Fibroblast of skin of left biceps (primary cell): ENCODE measurements at places on chromosomes 4 and X.

DNA sequence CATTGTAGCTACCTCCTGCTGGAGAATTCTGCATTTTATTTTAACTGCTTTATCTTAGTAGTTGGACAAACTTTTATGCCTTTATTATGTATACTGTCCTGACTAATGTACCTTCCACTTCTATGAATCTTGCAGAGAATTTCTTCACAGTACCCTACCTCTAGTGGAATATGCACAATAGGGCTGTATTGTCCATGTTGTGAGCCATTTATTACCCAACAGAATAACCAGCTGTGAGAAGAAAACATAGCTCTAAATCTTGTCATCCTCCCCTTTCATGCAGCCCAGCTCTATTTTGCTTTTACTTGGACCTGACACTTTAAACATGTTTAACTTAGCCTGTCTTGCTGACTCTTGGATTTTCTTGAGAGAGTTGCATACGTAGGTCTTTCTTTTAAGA, 56.2 kb downstream of the MCUB start:
- no peak for DNase-seq

GRCh38 chrX:132204629-132205028, 14.6 kb downstream of the RAP2C start:
- no peak for DNase-seq

GRCh38 chr4:181538431-181538830, 704.8 kb upstream of the TENM3 start:
- no peak for DNase-seq

GRCh38 chr4:182576601-182577289, 333.5 kb downstream of the TENM3 start:
- no peak for DNase-seq

DNA sequence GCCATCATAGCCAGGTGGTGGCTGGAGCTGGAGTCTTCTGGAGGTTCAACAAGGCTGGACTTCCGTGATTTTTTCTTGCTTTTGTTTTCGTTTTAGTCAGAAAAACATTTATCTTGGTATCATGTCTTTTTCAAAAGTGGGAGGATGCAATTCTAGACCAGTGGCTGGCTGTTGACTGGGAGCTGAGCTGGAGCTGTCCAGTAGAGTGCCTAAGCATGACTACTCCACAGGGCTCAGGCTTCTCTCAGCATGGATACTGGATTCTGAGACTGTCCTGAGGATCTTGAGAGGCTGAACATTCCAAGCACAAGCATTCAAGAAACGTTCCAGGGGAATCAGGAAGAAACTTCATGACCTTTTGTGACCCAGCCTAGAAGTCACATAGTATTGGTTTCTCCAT, 598.1 kb downstream of the MID1IP1 start:
- DNase-seq = no peak

DNA sequence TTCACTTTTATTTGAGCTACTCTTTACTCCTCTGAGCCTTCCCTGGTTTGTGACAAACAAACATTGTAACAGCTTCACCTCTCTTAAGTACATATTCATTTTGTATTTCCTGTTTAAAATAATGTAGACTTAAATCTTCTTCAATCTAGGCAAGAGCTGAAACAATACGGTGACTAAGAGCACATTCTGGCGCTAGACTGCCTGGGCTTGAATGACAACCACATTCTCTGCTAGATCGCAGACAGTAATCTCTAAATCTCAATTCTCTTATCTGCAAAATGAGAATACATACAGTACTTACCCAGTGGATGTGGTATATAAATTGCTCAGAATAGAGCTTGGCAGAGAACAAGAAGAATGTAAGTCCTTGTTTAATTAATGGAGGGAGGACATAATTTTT, 144.8 kb downstream of the ARAP2 start:
- DNase-seq = no peak

DNA sequence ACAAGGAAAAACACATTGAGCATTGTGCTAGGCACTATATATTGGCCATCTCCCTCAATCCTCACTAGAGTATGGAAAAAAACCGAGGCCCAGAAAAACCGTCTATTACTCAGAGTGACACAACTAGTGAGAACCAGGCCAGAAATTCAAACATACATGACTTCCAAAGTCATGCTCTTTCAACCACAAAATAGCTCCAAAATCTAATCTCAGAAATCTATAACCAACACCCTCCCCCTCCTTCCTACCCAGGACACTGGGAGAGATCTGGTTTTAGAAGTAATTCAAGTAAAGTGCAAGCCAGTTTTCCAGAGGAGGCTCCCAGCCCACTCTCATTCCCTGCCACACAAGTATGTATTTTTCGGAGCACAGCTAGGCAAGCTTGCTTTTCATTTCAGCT, 7.6 kb downstream of the HS3ST1 start:
- DNase-seq = no peak

GRCh38 chr4:38989487-38989886, 42.7 kb downstream of the TMEM156 start:
- no peak for DNase-seq

- DNase-seq = no peak
These were observed 77.9 kb downstream of the LUZP4 start for GRCh38 chrX:115367455-115367854.

- no peak for DNase-seq
These were observed 3.1 kb upstream of the HS6ST2 start for GRCh38 chrX:132961511-132961910.

DNA sequence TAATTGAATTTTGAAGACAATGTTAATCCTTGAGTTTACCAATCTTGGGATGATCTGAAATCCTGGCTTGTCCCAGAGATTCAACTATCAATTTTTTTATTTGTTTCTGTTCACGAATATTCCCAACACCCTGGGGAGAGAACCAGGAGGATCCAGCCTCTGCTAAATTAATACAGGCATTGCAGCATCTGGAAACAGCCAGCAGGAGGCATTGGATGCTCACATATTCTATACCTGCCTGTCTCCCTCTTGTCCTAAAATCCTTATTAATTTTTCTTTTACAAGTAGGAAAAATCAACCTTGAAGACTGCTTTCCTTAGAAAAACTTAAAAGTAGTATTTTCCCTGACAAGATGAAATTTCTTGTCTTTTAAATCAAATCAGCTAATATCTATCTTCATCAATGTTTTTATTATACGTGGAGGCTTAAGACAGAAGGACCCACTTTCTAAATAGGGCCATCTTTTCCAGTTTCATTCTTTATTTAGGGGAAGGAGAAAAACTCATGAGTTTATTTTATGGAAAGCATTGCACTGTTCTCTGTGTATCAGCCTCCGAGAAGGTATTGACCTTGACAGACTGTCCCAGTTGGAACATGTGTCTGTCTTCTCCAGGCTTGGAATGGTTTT, 102.4 kb downstream of the CLNK start:
- no peak for DNase-seq

- DNase-seq = peak; percentile 74
These were observed 119.5 kb upstream of the SCML1 start for GRCh38 chrX:17617806-17618205.

DNA sequence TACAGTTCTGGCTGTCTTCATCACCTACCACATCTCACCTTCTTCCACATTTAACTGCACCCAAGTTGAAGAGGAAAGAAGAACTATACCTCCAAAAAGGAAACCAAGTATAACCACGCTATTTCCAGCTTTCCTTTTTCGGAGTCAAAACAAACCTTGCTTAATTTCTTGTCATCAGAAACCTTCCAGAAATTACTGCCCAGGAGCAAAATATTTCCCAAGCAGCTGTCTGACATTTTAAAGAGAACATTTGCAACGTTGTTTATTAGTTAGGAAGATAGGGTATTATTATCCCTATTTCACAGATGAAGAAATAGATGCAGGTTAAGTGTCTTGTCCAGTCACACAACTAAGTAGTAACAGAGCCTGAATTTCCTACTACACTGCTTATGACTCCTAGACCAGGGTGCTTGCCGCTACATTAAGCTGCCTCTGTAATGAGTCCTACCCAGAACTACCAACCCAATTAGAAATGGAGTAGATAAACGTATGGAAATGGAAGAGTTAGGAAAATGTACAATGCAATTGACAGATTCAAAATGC, 2.2 kb upstream of the ACSL4 start:
- DNase-seq = no peak

DNA sequence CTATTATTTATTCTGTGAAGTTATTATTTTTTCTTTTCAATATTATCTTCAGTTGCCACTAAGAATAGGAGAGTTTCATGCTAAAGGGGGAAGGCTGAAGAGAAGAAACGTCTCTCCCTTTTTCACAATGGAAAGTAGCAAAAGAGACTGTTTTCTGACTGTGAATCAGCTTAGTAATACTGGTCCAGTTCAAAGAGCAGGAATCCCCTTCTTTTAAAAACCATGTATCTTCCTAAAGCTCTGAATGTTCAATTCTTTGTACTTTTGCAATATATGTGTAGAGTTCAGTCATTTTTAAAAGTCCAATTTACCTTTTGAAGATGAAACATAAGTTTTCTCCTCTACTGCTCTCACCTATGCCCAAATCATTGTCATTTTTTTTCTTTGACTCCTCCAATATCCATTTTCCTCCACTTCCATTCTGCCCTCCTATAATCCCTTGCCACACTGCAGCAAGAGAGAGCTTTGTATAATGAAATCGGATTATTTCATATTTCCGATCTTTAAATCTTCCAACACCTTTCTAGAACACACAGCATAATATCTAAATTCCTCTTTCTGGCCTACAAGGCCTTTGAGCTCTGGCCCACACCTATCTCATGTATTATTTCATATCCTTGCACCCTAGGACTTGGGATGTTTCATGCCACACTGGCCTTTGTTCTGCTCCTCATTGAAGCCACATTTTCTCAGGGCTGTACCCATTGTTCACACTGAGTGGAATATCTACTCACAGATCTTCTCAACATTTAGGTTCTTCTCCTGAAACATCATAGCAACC, 195.3 kb downstream of the CAMK2D start:
- no peak for DNase-seq

GRCh38 chr4:183147983-183148382, 48.9 kb downstream of the WWC2 start:
- DNase-seq = no peak

DNA sequence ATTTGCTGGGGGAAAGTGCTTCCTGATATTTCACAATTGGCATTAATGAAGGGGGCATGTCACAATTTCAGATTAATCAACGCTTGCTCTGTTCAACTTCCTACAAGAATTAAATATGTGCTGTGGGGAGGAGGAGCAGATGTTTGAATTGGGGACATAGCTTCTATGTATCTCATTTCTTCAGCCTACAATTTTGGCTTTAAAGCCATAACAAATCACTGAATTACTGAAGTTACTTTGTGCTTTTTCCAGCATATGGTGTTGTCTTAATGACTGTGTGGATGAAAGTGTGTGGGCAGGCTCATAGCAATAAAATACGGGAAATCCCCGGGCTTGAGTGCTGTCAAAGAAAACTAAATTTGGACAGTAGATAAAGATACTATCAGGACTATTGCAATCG, 813 bp downstream of the TLR7 start:
- DNase-seq = no peak

DNA sequence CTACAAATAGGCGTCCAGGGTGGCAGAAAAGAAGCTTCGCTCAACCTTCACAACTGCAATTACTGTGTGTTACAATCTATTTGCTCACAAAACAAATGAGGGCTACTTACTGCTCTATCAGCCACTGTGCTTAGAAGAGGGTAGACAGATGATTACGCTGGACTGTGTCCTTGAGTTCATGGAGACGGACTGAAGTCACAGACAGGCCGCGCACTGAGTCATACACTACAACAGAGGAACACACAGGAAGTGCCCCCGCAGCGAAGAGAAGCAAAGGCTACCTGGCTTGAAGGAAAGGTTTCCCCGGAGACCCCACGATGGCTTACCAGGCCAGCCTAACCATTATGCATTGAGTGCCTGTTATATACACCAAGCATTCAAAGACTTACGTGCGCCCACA, 25.6 kb downstream of the FAT1 start:
- no peak for DNase-seq

DNA sequence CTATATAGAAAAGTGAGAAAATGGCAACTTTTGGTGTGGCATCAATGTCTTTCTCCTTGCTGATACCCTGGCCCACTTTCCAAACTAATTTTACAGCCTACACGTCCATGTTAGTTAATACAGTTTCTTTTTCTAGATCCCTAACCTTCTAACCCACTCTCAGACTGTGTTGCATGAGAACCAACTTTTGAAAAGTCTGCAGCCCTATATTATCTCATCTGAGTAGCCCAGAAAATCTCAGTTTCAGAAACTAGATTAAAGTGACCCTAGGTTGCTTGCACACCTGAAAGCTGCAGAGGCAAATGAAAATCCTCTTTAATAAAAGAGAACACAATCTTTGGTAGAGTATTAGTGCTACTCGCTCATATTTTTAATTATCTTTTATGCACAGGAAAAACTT, 371.6 kb upstream of the EMCN start:
- DNase-seq = no peak

DNA sequence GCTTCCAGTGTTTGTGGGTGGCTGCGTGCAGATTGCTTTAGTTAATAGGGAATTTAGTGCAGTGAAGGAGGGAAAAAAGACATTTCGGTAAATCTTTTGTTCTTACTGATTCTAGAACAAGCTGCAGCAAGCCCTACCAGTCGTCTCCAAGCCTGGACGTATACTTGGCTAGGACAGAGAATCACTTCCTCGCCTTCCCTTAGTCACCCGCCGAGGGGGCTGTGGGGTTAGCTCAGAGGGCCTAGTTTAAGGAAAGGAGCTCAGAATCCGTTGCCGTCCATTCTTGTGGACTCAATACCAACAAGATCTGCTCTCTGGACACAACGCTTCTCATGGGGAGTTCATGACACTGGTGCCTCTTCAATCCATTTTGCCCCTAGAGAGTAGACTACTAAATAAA, 36.3 kb upstream of the FAT1 start:
- no peak for DNase-seq

DNA sequence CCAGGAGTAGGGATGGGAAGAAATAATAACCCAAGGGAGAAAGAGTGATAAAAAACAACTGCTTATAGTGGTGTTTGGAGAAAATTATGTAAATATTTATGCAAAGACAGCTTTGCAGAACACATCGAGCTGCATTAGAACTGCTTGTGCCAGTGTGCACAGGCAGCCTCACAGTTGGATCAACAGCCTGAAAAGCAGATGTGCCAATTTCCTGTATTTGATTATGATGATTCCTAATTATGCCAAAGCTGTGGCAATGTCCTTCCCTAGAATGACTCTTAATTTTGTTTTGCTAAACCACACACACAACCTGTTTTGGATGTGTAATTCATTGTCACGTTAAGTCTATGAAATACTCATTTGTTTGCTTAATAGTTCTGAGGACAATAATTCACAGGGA, 30.6 kb upstream of the ANTXR2 start:
- no peak for DNase-seq

DNA sequence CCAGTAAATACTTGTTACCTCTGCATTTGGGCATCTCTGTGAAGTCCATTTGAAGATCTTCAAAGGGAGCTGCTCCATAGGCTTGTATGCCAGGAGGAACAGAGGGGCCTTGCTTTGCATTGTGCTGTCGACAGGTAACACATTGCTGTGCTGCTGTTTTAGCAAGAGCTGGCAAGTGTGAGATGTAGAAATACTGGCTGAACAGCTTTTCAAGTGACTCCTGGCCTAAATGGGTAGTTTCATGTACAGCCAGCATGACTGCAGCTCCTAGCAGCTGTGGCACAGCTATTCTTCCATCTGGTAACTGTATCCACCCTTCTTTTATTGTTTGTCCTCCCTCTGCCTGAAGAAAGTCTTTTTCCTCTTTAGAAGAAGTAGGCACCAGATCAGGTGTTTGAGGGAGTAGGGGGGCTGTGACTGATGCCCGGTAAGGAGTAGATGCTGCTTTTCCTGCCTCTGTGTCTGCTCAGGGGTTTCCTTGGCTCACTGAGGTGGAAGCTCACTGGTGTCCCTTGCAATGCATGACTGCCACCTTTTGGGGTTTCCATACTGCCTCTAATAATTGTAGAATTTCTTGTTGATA, 965.3 kb downstream of the CCSER1 start:
- no peak for DNase-seq
